WTC11 (cell line): ENCODE measurements at places on chromosomes 2 and 18. TPM values are rescaled to one million over a fixed set of nuclear protein-coding genes. Genes with fewer than 3 reads are reported as not detected.

CD8B2 gene
- 0.09 TPM in 1 of 3 replicates, not detected in the others for total RNA-seq

LHCGR gene
- total RNA-seq: 0.21 to 0.34 TPM (median 0.31 TPM) in 3 replicates

ACSL3 gene
- 78.4 to 100 TPM (median 82.2 TPM) in 3 replicates for total RNA-seq

IL37 gene
- 0.30 to 0.48 TPM in 2 of 3 replicates, not detected in the other for total RNA-seq

DNA sequence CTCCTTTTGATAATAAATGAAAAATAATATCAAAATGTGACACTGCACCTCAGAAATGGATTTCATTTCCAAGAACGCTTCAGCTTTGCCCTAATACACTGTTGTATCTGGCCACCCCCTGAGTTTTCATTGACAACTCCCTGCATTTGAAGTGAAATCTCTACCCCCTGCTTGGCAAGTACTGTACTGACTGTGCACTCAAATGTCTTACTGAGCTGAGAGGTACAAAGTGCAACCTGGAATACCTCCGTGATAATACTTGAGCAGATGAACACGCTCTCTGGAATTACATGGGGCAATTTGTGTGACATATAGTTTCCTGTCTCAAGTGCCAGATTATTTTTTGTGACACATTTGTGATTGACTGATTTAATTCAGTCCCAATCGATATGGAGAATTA lies 231.1 kb downstream of the LRP1B start:
- H3K4me3 ChIP-seq: no peak overlapping the region
- no peak overlapping the region for H3K27ac ChIP-seq
- H3K36me3 ChIP-seq: no peaks in the 10 kb centered on the region
- DNase-seq: no peak

GRCh38 chr2:195319112-195319460 lies 337.9 kb upstream of the SLC39A10 start:
- H3K4me3 ChIP-seq: no peak overlapping the region
- no peaks in the 10 kb centered on the region for H3K4me1 ChIP-seq
- no peaks in the 10 kb centered on the region for H3K36me3 ChIP-seq
- no peak overlapping the region for H3K27ac ChIP-seq

DNA sequence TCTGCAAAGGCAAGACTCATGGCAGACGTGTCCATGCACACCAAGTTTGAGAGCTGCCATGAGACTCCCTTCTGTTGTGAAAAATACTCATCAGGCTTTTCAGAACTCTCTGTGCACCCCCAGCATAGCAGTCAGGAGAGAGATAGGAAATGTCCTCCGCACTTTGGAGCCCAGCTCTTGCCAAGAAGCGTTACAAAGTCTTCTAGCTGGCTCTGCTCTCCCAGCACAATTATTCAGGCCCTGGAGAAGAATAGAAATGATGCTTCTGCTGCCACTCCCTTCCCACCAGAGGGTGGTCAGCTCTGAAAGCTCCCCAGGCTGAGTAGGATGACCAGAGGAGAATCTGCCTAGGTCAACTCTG lies 594.4 kb upstream of the ID2 start:
- no peaks in the 10 kb centered on the region for H3K27me3 ChIP-seq
- H3K36me3 ChIP-seq: no peaks in the 10 kb centered on the region
- H3K4me1 ChIP-seq: peaks cover 3% of the 10 kb centered on the region; the same call in 1 of the 2 replicates
- H3K27ac ChIP-seq: no peak overlapping the region
